Stimulated activated CD4-positive, alpha-beta T cell treated with anti-CD3 and anti-CD28 coated beads, Interleukin-1b, Interleukin-23, amount 100 ng/mL, for 24 hours (primary cell): ENCODE measurements at places on chromosomes 12 and 14.

GRCh38 chr12:32198555-32198954, 91.9 kb downstream of the BICD1 start:
- no peak for DNase-seq

DNA sequence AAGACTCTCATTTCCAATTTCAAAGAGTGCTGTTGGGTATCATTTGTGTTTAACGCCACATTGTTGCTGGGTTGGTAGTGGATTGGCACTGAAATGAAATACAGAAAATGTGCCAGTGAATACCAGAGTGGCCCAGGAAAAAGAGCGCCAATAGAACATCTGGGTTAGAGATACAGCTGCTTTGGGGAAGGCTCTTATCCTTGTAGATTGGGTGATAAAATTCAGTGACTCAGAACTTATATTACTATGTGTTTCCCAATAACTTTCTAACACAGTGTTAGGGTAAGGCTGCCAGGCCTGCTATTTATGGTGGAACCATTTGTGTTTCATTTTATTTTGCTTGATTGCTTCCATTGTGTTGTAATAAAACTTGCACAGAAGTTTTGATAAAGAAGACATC, 168.2 kb upstream of the SSTR1 start:
- no peak for DNase-seq

GRCh38 chr14:61542848-61543790, 152.2 kb upstream of the HIF1A start:
- DNase-seq: no peak

DNA sequence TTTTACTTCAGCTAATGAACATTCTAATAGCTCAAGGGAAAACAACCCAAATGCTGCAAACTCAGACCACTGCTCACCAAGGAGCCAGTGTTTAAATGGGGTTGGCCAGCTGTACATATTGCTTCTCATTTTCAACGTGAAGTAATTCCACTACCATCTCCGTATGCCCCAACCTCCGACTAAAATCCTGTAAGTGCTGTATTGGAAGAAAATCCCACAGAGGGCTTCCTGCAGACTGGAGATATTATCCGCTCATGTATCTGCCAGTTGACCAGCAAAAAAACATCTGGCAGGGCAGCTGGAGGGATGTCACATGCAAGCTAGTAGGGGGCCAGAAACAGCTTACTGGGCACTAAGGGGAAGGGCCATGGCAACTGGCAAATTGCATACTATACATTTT, 485.0 kb downstream of the SNAPC1 start:
- DNase-seq: no peak

DNA sequence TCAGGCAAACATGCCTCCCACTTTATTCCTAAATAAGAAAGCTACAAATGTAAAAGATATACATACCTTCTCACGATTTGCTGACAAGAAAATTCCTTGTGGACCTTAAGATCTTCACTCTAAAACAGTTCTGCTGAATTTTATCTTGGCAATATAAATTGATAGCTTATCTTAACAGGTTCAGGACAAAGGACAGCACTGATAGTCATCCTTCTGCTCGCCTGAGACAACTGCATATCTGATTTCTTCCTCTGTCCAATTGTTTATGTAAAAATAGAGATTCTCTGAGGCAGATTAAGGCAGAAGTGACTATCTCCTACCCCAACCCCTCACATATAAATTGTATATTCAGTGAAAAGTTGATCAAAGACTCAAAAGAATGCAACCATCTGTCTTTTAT, 44.9 kb downstream of the CAPZA3 start:
- no peak for DNase-seq
